ENCODE measurements at places on chromosomes 6 and 20.

GRCh38 chr6:82006027-82006738 is 241.4 kb downstream of the IBTK start:
- no peak for DNase-seq

GRCh38 chr6:106122938-106123656 is 37.0 kb downstream of the PRDM1 start:
- no peak for DNase-seq

GRCh38 chr6:53315086-53315724 is 33.5 kb downstream of the ELOVL5 start:
- no peak for DNase-seq

DNA sequence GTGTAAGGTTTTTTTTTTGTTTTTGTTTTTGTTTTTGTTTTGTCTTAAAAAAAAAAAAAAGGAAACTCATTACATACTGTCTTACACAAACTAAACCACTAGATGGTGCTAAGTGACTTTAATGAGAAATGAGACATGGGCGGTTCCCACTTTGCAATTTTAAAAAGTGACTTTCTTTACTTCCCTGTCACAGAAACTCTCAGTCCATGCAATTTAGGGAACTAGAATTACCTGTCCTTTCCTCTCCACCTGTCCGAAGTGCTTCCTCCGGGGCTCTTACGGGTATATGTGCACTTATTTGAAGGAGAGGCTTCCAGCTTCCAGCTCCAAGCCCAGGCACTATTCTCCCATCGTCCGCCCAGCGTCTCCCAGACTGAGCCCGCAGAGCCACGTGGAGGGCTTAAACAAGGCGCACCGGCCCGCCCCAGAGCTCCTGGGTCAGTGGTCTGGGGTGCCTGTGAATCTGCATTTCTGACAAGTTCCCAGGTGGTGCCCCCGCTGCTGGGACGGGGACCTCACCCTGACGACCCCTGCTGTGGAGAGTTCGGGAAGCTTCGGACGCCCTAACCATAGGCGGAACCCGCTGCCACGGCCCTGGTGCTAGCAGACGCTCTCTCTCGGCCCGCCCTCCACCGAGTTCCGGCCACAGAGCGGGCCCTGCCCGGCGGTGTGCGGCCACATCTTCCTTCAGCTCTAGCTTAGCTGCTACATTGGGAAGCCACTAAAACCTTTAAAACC is 26.1 kb downstream of the BFSP1 start:
- peak; percentile 49 for DNase-seq

- no peak for DNase-seq
Measured at GRCh38 chr20:45253261-45253660, 1.1 kb downstream of the SLPI start.

GRCh38 chr6:52596371-52597028 is 19.6 kb upstream of the TRAM2 start:
- DNase-seq = no peak

DNA sequence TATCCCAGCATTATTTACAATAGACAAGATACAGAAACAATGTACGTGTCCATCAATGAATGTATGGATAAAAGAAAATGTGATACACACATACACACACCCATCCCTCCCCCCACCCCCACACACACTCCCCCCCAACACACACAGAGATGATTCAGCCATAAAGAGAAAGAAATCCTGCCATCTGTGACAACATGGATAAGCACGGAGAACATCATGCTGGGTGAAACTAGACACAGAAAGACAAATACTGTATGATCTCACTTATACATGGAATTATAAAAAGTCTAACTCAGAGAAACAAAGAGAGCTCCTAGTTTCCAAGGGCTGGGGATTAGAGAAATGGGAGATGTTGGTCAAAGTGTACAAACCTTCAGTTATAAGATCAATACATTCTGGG is 104.8 kb upstream of the LY86 start:
- DNase-seq = no peak

DNA sequence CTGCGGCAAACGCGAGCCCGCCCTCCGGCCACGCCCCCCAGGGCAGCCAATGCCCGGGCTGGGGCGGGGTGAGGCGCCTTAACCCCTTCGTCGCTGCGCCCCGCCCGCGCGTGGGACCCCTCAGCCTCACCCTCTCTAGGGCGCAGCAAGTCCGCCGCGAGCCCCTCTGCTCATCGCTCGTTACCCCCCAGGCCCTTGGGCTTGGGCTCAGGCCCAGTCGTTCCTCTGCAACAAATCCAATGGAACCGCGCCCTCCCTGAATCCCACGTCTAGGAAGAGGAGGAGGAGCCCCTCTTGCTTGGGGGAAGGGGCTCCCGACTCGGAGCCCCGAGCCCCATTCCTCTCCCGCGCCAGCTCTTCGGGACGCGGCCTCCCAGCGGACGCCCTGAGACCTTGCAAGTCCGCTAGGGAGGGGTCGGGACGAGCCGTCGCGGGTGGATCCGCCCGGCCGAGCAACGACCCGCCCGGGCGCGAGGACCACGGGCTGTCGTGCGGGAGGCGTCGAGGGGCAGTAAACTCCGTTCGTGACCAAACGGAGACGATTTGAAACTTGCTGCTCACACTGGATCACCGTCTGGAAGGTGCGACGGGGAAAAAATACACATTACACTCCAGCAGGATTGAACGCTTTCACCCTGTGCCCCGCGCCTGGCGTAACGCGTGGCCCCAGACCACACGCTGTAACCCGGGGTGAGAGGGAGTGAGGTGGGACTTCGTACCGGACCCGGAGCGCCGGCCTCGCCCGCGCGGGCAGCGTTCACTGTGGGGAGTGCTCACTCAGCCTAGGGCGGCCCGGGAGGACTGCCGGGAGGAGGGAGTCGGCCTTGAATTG is 477 bp upstream of the LZTS3 start:
- DNase-seq = peak; percentile 98

- no peak for DNase-seq
Measured at GRCh38 chr20:59735917-59736316, 131.6 kb downstream of the PHACTR3 start.

- no peak for DNase-seq
Measured at GRCh38 chr6:163398115-163398514, 16.4 kb upstream of the QKI start.
